ENCODE measurements at places on chromosomes 2 and 18.

- DNase-seq, result peak; percentile 76
These were observed 2.1 kb upstream of the SLC30A3 start for GRCh38 chr2:27264753-27265535.

- DNase-seq, result peak; percentile 30
These were observed 7.9 kb upstream of the CFAP36 start for GRCh38 chr2:55511508-55512124.

- DNase-seq, result no peak
These were observed 7.2 kb upstream of the KCNK3 start for GRCh38 chr2:26685341-26685740.

- DNase-seq, result no peak
These were observed 69.3 kb downstream of the MAPK4 start for GRCh38 chr18:50629148-50629631.

- DNase-seq, result peak; percentile 73
These were observed 19.3 kb upstream of the HPCAL1 start for GRCh38 chr2:10283106-10284062.

DNA sequence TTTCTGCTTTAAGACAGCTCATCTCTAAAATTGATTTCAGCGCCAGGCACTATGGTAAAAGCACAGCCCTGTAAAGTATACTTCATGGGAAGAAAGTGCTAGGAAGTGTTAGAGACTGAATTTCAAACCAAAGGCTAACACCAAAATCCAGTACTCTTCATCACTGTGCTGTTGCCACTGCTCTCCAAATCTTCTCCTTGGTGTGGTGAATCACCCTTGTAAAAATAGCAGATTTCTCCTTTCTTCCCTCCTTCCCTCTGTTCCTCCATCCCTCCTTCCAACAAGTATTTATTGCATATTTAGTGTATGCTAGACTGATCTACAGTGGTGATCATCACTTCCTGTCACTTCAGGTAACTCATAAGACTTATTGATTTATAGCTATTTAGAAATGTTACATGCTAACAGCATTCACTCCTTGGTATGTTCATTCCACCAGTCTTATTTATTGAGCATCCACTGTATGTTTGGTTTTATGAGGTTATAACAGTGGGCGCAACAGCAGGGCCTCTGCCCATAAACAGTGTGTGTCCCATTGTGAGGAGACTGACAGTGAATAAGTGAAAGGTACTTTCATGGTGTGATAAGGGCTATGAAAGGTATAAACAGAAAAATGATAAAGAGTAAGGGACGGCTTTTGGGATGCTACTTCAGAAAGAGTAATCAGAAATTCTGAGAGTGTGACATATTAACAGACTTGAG lies 20.0 kb downstream of the KDM3A start:
- no peak for DNase-seq

- peak; percentile 54 for DNase-seq
These were observed 6.2 kb upstream of the ARMC9 start for GRCh38 chr2:231191896-231192872.

- no peak for DNase-seq
These were observed 128.7 kb downstream of the TXNL1 start for GRCh38 chr18:56509656-56510055.

- no peak for DNase-seq
These were observed 42.9 kb upstream of the MYO1B start for GRCh38 chr2:191202209-191202721.

DNA sequence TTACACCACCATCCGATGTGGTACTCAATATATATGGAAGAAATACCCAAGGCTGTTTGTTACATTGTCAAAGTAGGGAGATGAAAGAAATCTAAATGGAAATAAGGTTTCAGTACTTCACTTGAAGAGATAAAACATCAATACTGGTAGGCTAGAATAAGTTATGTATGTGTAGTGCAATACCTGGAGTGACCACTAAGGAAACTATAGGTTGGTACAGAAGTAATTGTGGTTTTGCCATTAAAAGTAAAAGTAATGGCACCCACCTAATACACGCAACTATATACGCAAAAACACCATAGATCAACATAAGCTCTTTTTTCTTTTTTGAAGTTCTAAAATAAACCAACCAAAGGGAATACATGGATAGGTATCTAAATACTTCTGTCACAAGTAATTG lies 143.2 kb upstream of the KYNU start:
- peak; percentile 18 for DNase-seq

GRCh38 chr2:65358678-65359400 lies 73.6 kb downstream of the SPRED2 start:
- no peak for DNase-seq

DNA sequence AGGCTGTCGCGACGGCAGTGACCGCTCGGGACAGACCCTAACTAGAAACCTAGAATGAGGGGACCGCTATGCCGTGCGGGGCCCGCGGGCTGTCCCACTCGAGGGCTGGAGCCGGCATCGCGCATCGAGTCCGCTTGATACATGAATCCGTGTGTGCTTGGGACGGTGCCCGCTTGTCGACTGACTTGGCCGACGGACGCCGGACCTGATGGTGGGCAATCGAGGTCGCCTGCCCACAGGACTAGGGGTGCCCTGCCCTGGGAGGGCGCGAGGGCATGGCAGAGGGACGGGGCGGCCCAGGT lies 749 bp upstream of the PTMA start:
- DNase-seq, result peak; percentile 67

GRCh38 chr2:60298006-60298696 lies 255.3 kb downstream of the BCL11A start:
- DNase-seq, result no peak

Data from hematopoietic multipotent progenitor cell treated with erythropoietin and hydrocortisone succinate and interleukin-3 and kit ligand, for 6 days (in vitro differentiated cells).